ENCODE measurements at places on chromosomes 2 and 18.
A peak's percentile ranks its signal among the peaks of the same experiment; 100 is the strongest.

GRCh38 chr2:236916651-236917050 is 169.0 kb upstream of the COPS8 start:
- DNase-seq, result no peak

- DNase-seq, result no peak
These were observed 100.6 kb downstream of the DYM start for GRCh38 chr18:49359732-49360444.

- no peak for DNase-seq
These were observed 208.8 kb upstream of the TWIST2 start for GRCh38 chr2:238638982-238639628.

DNA sequence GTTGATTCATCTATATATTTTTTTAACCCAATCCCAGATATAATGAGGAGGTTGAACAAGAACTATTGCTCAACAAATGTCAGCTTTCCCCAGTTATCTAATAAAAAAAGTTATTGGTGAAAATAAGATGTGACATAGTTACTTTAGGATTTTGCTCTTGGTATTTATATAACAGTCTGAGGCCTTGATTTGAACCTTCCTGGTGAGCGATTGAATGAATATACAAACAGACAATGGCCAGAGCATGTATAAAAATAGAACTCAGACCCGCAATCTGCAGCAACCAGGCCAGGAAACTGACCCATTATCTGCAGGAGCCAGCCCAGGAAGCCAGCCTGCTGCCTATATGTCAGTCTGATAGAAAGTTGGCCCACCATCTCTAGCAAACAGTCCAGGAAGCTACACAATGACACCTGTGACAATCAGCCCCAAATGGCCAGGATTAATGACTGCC is 81.6 kb downstream of the HS6ST1 start:
- DNase-seq, result no peak

GRCh38 chr2:233422050-233422639 is 67.9 kb downstream of the DGKD start:
- peak; percentile 46 for DNase-seq

GRCh38 chr2:231861288-231861931 is 64.8 kb downstream of the NPPC start:
- DNase-seq, result no peak

GRCh38 chr18:25612466-25612865 is 260.5 kb upstream of the ZNF521 start:
- DNase-seq, result no peak

DNA sequence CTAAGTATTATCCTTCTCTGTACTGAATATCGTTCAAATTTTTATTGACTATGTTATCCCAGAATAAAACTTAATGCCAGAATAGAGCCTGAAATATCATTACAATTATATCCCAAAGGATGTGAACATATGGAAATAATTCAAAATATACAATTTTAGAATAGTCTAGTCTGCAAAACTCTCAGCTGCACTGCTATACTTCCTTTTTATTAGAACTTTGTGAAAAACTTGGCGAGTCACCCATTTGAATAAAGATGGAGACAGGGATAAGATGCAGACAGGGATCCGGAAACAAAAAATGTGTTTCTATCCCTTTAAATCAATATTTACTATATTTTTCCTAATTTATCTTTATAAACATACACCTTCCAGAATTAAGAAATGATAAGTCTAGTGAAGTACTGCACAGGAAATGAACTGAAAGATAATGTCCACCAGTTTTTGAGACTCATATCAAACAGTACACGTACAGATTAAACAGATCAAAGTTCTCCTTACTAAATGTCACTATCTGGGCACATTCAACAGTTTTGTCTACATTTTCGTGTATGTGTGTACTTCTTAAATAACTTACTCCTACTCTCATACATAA is 107.8 kb downstream of the MEP1B start:
- DNase-seq, result no peak

- DNase-seq, result no peak
These were observed at the start of gene MTCL1 for GRCh38 chr18:8705238-8705960. Gene MTCL1, plus strand, starts transcription at chr18:8705556. Its CDS starts 105 bp downstream, at chr18:8705661.

DNA sequence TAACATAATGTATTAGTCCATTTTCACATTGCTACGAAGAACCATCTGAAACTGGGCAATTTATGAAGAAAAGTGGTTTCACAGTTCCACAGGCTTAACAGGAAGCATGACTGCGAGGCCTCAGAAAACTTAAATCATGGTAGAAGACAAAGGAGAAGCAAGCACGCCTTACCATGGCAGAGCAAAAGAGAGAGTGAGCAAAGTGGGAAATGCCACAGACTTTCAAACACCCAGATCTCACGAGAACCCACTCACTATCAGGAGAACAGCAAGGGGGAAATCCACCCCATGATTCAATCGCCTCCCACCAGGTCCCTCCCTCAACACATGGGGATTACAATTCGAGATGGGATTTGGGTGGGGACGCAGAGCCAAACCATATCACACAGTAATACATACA is 22.5 kb downstream of the PIGN start:
- DNase-seq, result no peak

DNA sequence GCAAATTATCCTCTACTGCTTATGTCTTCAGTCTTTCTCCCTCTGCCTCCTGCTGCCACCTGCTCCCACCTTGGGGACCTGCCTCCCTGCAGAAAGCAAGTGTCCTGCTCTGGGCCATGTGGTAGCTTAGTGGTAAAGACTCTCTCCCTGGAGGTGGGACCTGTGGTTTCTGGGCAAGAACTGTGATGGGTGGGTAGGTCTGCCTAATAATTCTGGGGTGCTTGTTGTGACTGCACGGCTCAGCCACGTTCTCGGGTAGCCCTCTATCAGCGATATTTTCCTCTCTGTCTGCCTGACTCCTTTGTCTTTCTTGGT is 16.4 kb upstream of the CD28 start:
- no peak for DNase-seq

- no peak for DNase-seq
These were observed 47.2 kb downstream of the CDC42EP3 start for GRCh38 chr2:37623971-37624900.

DNA sequence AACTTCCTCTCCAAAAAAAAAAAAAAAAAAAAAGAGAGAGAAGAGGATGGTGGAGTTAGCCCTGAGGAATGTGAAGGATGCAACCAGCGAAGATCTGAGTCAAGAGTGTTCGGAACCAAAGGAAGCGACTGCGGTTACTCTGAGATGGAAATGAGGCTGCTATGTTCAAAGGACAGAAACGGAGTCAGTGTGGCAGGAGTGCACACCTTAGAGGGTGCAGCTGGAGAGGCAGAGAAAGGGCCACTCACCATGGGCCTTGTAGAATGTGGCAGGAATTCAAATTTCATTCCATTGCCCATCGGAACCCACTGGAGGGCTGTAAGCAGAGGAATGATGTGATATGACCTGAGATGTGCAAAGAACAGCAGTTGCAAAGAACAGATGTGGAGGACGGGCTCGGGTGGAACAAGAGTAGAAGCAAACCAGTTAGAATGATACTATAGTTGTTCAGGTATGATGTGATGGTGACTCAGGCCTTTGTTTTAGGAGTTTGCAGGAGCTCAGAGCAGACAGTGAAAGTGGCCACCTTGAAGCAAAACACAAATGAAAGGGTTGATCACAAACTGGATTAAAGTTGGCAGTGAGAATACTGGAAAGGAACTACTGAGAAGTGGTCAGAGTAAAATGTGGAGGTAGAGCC is 22.6 kb downstream of the ITGA6 start:
- no peak for DNase-seq

DNA sequence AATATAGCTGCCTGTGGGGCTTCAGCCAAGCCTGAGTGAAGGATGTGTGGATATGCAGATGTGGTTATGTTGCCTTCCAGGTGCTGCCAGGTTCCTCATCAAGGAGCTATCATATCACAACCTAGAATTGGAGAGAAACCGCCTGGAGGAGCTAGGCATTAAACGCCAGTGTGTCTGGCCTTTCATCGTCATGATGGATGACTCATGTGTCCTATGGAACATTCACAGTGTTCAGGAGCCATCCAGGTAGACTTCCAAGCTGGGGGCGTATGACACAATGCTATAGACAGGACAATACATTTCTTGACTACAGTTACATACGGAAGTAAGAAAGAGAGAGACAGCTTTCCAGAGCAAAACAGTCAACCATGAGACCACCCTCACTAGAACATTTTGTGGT is 86.8 kb downstream of the ESCO1 start:
- no peak for DNase-seq

DNA sequence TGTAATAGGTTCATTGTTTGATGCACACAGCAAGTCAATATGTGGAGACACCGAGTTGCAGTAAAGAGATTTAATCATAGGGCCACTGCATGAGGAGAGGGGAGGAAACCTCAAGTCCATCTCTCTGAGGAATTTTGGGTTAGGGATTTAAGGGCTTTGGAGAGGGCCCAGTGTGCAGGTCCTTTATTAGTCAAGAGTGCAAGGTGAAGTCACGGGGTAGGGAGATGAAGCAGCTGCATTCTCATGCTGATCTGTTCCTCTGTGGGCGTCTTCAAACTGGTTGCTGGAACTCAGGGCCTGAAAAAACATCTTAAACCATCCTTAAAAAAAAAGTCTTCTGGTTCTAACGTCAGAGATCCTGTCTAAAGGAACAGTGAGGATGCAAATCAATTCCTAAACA is 131.6 kb downstream of the NXPH2 start:
- no peak for DNase-seq

- no peak for DNase-seq
These were observed 1.6 kb downstream of the COQ10B start for GRCh38 chr2:197454923-197455322.

- DNase-seq, result no peak
These were observed 6.6 kb downstream of the NMUR1 start for GRCh38 chr2:231523451-231524285.

- DNase-seq, result no peak
These were observed 6.7 kb downstream of the GBX2 start for GRCh38 chr2:236161531-236161930.

GRCh38 chr18:67731851-67732250 is 215.3 kb upstream of the DSEL start:
- no peak for DNase-seq

DNA sequence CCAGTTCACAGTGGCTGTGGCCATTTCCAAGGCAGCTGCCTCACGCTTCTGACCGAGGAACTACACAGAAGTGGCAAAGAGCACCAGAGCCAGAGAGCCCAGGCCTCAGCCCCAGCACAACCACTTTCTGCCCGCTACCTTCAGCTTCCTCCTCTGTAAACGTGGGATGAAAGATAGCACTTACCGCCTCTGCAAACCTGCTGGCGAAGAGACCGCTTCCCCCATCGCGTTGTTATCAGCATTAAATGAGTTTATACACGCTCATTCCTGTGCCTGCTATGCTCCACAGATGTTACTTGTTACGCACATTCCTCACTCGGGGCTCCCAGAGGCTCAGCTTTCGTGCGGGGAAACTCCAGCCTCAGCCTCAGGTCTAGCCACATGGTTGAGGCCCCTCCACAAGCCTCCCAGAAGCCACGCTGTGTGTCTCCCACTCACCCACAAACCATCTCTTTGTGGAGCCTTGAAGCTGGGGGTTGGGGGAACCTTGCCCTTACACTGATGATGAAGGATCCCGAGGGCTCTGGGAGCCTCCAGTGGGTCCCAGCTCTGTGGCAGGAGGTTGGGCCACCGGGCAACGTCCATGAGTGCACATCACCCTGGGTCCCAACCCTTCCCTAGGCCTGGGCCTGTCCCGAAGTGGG is 63.3 kb upstream of the SMAD7 start:
- DNase-seq, result no peak

GRCh38 chr2:191857259-191857805 is 10.4 kb upstream of the CAVIN2 start:
- DNase-seq, result no peak

DNA sequence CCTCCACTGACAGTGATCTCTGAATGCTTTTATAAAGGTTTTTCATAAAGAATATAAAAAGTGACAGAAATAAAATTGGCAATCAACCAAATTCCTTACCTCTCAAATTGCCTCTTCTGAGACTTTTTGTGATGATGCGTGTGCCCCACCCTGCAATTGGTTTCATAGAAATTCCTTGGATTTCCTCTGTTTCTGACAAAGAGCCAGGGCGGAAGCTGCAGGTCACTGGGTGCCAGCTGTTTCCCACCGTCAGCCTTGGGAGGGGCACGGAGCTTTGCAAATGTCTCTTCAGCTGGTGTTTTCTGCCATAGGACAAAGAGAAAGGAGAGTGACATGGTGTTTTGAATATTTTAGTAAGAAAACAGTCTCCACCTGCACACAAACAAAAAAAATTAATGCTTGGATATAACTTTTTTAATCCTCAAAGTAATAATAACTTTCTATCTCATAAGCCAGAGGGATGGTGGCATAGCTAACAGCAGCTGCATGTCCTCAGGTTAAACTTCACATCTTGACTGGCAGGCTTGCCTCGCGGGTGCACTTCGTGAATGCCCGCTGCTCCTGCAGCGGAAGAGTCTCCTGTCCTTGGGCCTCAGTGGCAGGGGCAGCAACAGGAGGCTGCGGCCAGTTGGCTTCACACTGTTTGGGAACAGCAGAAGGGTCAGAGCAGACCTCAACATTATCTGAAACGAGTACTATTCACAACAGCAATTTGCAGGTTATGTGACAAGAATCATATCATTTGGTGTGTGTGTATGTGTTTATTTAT is 24.7 kb downstream of the AGAP1 start:
- DNase-seq, result no peak

GRCh38 chr2:232929303-232930058 is 59.4 kb downstream of the SNORC start:
- DNase-seq, result no peak

DNA sequence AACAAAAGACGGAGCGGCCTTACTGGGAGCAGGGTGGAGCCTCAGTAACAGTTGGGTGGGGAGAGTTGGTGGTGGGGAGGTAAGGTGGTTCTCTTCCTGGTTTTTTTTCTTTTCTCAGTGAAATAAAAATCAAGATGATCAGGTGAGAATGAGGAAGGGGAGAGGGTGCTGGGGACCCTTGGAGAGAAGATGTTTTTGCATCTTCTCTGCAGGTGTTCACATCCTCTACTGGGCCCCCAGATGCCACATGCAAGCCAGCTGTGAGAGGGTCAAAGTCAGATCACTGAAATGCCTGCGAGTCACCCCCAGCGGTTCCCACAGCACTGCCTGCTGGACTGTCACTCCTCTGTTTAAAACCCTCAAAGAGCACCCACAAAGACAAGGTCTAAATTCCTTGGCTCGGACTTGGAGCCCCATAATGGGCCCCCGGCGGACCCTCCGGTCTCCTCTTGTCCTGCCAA is 69.8 kb upstream of the FHL2 start:
- DNase-seq, result no peak

DNA sequence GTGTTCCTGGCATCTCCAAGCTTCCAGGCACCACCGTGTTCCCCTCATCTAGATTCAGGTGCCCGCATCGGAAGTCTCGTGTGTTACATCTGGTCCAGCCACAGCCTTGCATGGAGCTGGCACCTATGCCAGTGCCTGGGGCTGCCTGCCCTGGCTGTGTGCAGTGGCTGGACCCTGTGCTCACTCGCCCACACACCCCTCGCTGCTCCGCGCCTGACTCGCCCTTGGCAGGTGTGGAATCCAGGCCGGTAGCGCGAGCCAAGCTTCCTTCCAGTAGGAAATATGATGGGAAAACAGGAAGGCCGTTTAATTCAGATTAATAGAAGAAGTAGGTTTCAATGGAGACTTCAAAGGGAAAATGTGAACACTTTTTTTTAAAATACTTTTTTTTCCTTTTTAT is 78.0 kb downstream of the PTPN4 start:
- DNase-seq, result no peak

GRCh38 chr2:157359628-157360027 is 34.0 kb upstream of the ERMN start:
- DNase-seq, result no peak
